ENCODE measurements at places on chromosomes 5 and 9.

- no peak for DNase-seq
These were observed 581.8 kb upstream of the C9orf72 start for GRCh38 chr9:28155067-28155466.

DNA sequence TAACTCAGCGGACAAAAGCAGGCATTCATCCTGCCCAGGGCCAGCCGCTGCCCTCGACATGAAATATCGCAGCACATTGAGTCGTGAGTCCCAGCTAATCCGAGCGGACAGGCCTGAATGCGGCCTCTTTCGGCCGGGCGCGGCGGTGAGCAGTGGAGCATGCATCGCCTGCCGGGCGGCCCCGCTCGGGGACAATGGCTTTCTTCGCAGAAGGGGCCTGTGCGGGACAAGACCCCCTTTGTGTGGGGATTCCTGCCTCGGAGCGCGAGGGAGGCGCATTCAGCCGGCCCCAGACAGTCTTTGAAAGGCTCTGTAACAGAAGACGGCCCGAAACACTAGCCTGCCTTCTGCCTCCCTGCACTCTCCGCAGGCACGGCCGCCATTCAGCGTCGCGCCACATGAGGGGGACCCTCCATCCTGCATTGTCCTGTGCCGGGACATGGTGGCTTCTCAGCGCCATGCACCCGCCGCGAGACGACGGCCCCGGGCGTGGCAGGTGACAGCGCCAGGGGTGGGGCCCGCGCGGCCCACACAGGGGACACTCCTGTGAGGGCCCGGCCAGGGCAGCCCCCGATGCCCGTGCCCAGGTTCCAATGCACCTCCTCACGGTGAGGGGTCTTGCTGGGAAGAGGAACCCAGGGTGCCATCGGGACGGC lies 52.0 kb downstream of the EXD3 start:
- DNase-seq = no peak

DNA sequence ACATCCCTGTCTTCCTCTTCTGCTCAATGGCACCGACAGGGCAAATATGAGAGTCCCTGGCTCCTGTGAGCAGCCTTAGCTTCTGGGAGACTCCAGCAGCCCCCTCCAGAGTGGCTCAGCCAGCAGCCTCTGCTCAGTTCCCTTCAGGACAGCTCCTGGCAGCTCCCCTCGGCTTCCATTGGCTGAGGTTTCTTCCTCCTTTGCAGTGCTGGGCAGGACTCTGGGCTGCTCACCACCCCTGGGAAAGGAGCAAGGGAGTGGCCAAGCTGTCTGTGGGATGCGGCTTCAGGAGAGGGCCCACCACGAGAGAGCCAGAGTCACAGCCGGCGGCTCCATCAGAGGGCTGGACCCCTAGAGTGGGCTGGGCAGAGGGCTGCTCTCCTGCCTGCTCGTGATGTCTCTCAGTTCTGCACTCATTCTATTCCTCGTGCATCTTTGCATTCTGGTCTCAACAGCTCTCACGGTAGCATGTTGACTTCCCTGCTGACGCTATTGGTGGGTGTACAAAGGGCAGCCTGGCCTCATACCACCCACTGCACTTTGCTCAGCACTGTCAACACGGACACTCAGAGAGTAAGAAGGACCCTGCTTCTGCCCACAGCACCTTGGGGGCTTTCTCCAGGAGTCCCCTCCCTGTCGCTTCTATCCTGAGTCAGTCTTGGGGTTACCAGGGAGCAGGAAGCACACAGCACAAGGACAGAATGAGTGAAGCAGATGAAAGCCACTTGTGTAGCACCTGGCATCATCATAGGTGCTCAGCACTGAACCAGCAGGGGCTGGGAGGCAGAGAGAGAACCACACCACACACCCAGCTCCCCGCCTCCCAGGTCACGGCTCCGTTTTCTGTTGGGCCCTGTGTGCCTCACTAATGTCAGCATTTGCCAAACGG lies 80.9 kb upstream of the ALDH1B1 start:
- no peak for DNase-seq

DNA sequence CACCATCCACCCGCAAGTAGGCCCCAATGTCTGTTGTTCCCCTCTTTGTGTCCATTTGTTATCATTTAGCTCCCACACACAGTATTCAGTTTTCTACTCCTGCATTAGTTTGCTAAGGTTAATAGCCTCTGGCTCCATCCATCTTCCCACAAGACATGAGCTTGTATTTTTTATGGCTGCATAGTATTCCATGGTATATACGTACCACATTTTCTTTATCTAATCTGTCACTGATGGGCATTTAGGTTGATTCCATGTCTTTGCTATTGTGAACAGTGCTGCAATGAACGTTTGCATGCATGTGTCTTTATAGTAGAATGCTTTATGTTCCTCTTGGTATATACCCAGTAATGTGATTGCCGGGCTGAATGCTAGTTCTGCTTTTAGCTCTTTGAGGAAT lies 150.4 kb downstream of the DCP2 start:
- DNase-seq = no peak
